ENCODE measurements at places on chromosomes 1 and 21.

DNA sequence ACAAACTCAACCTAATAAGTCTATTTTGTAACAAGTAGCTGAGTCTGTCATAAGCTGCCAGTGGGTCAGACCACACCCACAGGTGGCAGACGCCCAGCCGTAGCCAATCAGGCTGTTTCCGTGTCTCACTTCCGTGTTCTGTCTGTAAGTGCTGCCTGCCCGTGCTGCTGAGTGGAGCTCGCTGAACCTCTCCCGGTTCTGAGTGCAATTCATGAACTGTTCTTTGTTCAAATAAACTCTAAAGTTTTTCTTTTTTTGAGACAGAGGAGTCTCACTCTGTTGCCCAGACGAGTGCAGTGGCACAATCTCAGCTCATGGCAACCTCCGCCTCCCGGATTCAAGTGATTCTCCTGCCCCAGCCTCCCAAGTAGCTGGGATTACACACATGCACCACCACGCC is 25.1 kb downstream of the POFUT2 start:
- DNase-seq: no peak

- DNase-seq: no peak
Observed at GRCh38 chr1:43636006-43636641, 13.8 kb upstream of the KDM4A start.

DNA sequence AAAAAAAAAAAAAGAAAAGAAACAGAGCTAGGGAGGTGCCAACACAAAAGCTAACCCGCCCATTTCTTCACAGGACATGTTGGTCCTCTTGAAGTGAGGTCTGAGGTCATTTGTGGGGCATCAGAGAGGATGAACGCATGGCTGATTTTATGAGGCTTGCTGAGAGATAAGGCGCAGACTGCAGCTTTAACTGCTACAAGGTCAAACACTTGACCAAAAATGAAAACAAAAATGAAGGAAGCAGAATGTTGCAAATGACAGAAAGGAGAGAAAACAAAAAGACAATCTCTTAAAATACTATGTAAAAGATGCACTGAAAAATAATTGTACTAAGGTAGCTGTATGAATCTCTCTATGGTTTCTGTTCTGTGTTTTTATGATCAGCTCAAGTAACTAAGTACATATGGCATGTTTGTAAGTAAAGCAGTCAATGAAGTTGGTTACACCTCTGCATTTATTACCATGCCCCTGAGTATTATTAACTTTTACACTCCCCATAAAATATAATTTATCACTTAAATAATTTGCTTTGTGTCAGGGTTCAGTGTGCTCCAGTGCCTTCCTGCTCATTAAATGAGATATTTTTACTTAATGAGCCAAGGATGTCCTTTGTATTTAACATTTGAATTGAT is 249.1 kb upstream of the NR5A2 start:
- DNase-seq: no peak

- no peak for DNase-seq
Observed at GRCh38 chr1:179798864-179799516, 55.9 kb downstream of the FAM163A start.

DNA sequence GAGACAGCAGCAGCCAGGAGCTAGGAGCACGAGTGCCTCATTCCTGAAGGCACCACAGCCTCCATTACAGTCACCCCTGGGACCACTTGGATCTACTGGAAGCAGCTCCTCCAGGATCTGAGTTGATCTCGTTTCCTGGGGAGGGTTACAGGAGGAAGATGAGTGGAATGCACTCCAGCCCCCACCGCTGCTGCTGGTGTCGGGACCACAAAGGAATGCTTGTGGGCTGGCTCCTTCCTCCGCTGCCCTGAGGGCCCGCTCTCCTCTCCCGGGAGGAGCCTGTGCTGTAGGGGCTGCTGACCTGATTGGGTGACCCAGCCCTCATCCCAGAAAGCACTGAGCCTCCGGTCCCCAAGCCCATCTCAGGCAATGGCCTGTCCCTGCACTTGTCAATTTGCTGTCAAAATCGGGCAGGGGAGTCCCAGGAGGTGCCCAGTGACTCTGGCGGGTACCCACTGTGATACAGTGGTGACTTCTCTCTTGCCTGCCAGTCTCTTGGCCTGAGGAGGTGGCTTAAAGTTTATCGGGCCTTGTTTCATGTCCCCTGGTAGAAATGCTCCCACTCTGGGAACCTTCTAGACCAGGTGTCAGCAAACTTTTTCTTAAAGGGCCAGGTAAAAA is 23.1 kb downstream of the IL10RB start:
- no peak for DNase-seq

GRCh38 chr1:26782521-26783212 is 5.1 kb upstream of the PIGV start:
- DNase-seq: no peak

GRCh38 chr1:205183676-205184335 is 27.7 kb downstream of the DSTYK start:
- no peak for DNase-seq

GRCh38 chr1:186735463-186735862 is 55.2 kb upstream of the PTGS2 start:
- DNase-seq: no peak

DNA sequence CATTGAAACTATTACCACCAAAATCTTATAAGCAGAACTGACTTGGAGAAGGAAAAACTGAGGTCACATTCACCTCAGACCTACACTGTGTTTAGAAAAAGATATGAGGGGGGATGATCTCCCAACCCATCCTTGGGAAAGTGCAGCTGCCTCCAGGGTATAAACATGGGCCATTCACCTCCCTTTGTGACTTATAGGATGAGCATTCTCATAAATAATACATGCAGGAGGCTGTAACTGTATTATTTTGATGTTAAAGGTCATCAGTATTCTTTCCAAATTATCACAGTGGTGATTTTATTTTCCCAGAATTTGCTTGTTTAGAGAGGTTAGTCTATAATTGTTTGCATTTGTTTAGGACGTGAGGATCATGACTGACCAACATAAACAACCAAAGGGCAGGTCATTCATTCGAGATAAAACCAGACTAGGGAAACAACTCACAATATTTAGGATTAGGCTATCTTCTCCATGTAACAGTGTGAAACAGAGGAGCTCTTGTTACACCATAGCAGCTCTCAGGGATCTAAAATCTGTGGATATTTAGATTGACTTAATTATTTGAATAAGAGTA is 109.2 kb upstream of the NR5A2 start:
- no peak for DNase-seq

- DNase-seq: no peak
Observed at GRCh38 chr1:177448036-177448615, 277.4 kb downstream of the BRINP2 start.

GRCh38 chr1:212699625-212700222 is at the start of gene BATF3:
Gene BATF3 (minus strand): TSS chr1:212699840. CDS start chr1:212699762, 78 bp downstream.
- DNase-seq: peak; percentile 60

- DNase-seq: no peak
Observed at GRCh38 chr1:22208268-22208972, 65.5 kb upstream of the WNT4 start.

DNA sequence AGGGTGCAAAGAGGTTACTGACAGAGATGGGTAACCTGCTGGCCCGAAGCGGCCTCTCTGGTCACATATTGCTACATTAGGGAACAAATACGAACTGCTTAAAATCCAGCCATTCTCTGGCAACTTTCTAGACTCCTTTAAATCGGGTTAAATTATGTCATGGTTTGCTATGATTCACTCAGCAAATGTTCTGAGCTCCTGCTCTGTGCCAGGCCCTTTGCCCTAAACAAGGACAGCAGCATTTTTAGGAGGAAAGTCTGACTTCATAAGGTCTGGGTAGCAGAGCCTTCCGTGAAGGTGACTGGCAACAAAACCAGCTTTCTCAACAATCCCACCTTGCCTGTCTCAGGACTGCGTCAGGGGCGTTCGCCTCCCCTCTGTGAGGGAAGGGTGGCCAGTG is 15.4 kb downstream of the ZP4 start:
- DNase-seq: no peak

DNA sequence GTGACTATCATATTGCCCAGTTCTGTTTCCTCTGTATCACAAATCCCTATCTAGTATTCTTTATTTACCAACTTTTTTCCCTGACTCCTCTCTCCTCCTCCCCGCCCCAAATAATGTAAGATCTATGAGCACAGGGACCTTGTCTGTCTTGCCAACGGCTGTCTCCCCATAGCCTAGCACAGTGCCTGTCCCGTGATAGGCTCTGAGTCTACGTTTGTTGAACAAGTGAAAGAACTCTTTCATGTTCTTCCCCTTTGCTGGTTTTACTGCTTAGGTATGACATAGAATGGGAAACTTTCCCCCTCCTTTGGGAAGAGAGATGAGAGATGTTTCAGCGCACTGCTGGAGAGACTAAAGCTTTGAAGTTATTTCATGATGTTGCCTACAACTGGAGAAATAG is 367.0 kb downstream of the PRDM2 start:
- DNase-seq: no peak

GRCh38 chr1:185309566-185309965 is 7.5 kb downstream of the IVNS1ABP start:
- DNase-seq: no peak

- no peak for DNase-seq
Observed at GRCh38 chr21:45283611-45284455, 3.9 kb downstream of the POFUT2 start.

DNA sequence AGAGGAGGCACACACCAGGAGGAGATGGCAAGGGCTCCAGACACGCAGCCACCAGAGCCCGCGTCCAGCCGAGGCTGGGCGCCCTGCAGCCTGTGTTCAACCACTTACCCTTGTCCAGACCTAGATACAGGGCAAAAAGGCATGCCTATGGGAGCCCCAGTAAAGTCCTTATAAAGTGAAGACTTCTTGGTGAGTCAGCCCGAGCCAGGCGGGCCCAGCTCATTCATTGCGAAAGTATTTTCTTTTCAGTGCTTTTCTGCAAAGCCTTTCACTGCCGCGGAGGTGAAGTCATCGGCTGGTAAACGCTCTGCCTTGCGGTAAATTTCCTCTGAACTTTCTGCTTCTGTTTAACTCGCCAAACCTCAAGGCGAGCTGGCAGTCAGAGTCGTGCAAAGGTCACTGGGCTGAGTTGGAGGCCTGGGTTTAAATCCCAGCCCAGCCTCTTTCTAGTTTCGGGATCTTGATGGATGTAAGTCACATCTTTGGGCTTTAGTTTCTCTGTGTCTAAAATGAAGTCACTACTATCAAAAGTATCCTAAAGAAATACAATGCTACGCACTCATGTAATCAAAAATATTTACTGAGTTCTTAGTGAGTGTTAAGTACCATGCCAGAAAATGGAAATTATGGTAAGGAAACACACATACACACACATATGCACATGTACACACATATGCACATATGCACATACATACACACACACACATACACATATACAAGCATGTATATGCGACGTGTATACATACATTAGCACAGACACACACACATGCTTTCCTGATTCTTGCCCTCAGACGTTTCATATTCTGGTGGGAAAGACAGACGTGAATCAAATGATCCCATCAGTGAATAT is 54.7 kb upstream of the IFFO2 start:
- DNase-seq: no peak

GRCh38 chr1:10897981-10898728 is 101.7 kb upstream of the CASZ1 start:
- DNase-seq: no peak

- no peak for DNase-seq
Observed at GRCh38 chr21:15264084-15264665, 199.4 kb upstream of the NRIP1 start.

- DNase-seq: no peak
Observed at GRCh38 chr1:19786988-19787423, 12.7 kb downstream of the TMCO4 start.

DNA sequence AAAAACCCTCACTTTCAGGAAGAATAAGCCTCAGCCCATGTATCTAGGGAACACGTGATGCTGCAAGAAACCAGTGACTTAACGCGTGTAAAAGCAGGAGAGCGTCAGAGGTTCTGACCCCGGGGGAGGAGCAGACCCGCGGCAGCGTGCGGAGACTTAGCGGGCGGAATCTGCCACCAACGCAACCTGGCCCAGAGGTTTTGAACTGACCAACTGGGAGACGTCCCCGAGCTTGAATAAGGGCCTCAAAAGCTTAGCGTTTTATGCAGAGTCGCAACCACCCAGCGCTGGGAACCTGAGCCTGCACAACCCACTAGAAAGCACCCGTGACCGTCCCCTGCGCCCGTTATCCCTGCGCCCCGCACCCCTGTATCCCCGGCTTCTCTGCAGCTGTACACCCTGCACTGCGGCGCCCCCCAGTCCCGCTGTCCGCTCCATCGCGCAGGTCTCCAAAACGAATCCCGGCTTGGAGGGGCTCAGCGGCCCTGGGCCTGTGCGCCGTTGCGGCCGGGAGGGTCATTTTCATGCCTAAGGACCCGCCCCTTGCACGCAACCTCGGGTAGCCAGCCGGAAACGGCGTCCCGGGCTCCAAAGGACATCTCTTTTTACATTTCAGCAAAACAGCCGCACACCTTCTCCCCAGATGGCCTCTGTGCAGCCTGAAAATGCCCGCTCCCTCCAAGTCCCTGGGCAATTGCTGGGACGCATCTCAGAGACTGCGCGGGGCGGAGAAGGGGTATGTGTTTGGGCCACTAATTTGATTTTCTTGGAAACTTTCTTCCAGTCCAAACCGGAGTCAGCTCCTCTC is 29.4 kb upstream of the TRIM17 start:
- DNase-seq: peak; percentile 66

DNA sequence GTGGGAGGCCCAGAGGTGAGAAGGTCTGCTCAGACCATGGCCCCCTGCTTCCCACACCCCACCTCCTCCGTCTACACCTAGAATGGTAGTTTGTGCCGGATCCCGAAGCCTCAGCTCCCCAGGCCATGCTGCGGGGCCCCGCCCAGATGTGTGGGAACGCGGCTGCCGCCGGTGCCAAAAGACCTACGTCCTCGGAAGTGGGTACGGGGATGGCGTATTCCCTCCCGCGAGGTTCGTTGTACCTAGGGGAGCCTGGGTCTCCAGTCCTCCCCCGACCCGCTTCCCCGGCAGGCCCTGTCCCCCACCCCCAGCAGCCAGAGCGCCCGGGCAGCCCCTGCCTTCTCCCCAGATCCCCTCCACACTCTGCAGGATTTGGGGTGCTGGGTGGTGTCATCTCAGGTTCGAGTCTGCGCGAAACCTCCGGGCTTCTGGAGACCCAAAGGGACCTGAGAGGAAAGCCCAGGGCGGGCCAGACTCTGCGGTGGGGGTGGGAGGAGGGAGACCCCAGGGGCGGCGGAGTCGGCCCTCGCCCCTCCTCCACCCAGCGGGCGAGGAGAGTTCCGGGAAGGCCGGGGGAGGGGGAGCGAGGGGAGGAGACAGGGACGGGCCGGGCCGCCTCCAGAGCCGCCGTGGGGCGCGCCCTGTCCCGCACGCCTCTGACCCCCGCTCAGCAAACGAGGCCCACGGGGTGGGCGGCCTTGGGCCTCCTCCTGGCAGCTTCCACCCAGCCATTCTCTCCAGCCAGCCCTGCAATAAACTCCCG is 6.2 kb upstream of the PRDM16 start:
- no peak for DNase-seq

DNA sequence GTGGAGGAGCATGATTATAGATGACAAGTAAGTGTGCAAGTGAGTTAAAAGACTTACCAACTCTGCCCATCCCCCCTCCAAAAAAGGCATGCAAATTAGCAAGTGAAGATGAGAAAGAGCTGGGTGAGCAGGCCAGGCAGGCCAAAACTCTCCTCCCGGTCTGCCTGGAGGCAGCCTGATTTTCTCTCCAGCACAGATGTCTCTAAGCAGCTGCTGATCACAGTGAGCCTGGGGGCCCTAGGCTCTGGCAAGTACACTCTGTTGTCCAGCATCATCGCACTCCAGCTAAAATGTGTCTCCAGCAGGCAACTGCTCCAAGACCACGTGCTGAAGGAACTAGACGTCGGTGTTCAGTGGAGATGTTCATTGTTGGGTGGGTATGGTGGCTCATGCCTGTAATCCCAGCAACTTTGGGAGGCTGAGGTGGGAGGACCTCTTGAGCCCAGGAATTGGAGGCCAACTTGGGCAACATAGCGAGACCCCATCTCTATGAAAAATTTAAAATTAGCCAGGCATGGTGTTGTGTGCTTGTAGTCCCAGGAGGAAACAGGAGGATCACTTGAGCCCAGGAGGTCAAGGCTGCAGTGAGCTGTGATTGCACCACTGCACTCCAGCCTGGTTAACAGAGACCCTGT is 56.7 kb upstream of the PUM1 start:
- no peak for DNase-seq
